Cortex of kidney (tissue), 1 donor: ENCODE measurements at places on chromosomes 2 and 18.

DNA sequence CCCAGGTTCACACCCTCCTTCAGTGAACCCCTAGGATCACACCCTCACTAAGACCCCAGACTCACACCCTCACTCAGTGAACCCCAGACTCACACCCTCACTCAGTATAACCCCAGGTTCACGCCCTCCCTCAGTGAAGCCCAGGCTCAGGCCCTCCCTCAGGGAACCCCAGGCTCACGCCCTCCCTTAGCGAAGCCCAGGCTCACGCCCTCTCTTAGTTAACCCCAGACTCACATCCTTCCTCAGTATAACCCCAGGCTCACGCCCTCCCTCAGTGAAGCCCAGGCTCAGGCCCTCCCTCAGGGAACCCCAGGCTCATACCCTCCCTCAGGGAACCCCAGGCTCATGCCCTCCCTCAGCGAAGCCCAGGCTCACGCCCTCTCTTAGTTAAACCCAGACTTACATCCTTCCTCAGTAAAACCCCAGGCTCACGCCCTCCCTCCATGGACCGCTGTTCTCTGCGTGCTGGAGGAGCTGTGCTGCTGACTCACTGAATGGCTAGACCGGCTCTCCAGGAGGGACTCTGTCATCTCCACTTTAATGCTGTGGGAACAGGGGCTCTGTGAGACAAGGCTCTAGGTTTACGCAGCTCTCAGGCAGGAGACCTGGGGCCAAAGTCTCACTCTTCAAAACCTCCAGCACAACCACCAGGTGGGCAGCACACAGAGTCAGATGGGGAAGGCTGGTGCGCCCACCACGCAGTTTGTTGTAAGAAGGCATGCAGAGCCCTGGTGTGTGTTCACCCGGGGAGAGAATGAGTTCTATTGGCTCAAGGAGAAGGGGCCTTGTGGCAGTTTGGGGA is 506.9 kb upstream of the MYT1L start:
- no peak for DNase-seq

- no peak for DNase-seq
Observed at GRCh38 chr18:46397174-46397573, 259.8 kb downstream of the LOXHD1 start.

- DNase-seq: no peak
Observed at GRCh38 chr2:176368349-176368748, 99.1 kb downstream of the MTX2 start.

GRCh38 chr2:20430035-20430434 is 16.8 kb upstream of the RHOB start:
- DNase-seq: no peak

- no peak for DNase-seq
Observed at GRCh38 chr2:148531669-148532428, 112.7 kb upstream of the EPC2 start.

GRCh38 chr2:110876167-110876999 is 144.0 kb downstream of the ACOXL start:
- no peak for DNase-seq
